PC-9 (cell line): ENCODE measurements at places on chromosomes 5 and 9. TPM values are rescaled to one million over a fixed set of nuclear protein-coding genes. Genes with fewer than 3 reads are reported as not detected.

CDC20B gene
- total RNA-seq = not detected in 2 replicates

RFESD gene
- 4.6 and 5.0 TPM in 2 replicates for total RNA-seq

OR13C5 gene
- total RNA-seq = not detected in 2 replicates

ZNF622 gene
- total RNA-seq = 54.4 and 73.5 TPM in 2 replicates

GAS1 gene
- not detected in 2 replicates for total RNA-seq

CMYA5 gene
- total RNA-seq = 0.81 and 0.88 TPM in 2 replicates

TAF11L10 gene
- total RNA-seq = not detected in 2 replicates

PCDHA12 gene
- total RNA-seq = not detected in 2 replicates

PCDHGB6 gene
- total RNA-seq = not detected in 2 replicates

MAMDC2 gene
- 1.7 and 2.7 TPM in 2 replicates for total RNA-seq

PCAT7 gene
- 3.8 and 3.9 TPM in 2 replicates for total RNA-seq

DNA sequence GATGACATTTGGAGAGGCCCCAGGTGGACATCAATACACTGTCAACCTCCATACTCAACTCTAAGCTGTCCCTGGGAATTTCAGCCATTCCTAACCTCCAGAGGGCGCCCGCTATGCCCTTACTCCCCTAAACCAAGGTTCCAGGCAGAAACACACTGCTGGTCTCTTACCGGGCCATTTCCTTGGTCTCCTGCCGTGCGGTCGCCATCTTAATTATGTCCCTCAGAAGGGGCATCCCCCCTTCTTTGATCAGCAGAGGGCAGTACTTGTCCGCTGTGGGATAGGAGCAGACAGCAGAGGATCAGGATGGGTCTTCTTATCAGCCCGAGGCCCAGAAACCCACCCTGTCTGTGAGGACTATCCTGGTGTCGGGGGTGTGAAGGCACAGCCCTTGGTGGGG is 9.3 kb upstream of the ZDHHC12 start:
- H3K4me1 ChIP-seq = no peaks in the 10 kb centered on the region
- H3K36me3 ChIP-seq = no peaks in the 10 kb centered on the region
- no peak overlapping the region for H3K4me3 ChIP-seq
- no peak overlapping the region for H3K27ac ChIP-seq
- H3K27me3 ChIP-seq = no peaks in the 10 kb centered on the region

- H3K27me3 ChIP-seq = no peaks in the 10 kb centered on the region
- H3K4me3 ChIP-seq = no peak overlapping the region
- no peak for DNase-seq
- no peak overlapping the region for H3K27ac ChIP-seq
- H3K36me3 ChIP-seq = no peaks in the 10 kb centered on the region
Observed at GRCh38 chr5:157115012-157115411, 6.2 kb upstream of the HAVCR2 start.

GRCh38 chr9:126217797-126218196 is 108.8 kb upstream of the MVB12B start:
- peaks cover 84% of the 10 kb centered on the region for H3K27me3 ChIP-seq
- H3K4me1 ChIP-seq = no peaks in the 10 kb centered on the region
- no peaks in the 10 kb centered on the region for H3K36me3 ChIP-seq
- H3K27ac ChIP-seq = no peak overlapping the region
- no peak for DNase-seq
- no peak overlapping the region for H3K4me3 ChIP-seq

GRCh38 chr9:12702160-12702758 is 9.1 kb downstream of the TYRP1 start:
- peak; percentile 50 for DNase-seq
- no peak overlapping the region for H3K4me3 ChIP-seq
- no peaks in the 10 kb centered on the region for H3K27me3 ChIP-seq
- no peak overlapping the region for H3K27ac ChIP-seq
- no peaks in the 10 kb centered on the region for H3K36me3 ChIP-seq

DNA sequence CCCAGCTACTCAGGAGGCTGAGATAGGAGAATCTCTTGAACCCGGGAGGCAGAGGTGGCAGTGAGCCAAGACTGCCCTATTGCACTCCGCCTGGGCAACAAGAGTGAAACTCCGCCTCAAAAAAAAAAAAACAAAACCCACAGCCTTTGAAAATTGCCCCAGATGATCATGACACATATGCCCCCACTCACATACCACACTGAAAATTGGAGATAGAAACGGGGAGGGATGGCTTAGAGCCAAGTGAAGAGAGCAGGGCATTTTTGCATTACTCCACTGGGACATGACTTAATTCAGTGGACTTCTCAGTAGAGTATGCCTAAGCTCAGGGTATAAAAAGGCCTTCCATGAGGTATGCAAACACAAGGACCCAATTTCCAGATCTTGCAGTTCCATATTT is 309.3 kb downstream of the BNC2 start:
- H3K4me1 ChIP-seq = no peaks in the 10 kb centered on the region
- H3K4me3 ChIP-seq = no peak overlapping the region
- DNase-seq = no peak
- H3K36me3 ChIP-seq = no peaks in the 10 kb centered on the region
- no peaks in the 10 kb centered on the region for H3K27me3 ChIP-seq

GRCh38 chr9:37030611-37030939 is 3.5 kb downstream of the PAX5 start:
- H3K4me3 ChIP-seq = no peak overlapping the region
- no peaks in the 10 kb centered on the region for H3K4me1 ChIP-seq
- H3K27ac ChIP-seq = no peak overlapping the region
- H3K36me3 ChIP-seq = no peaks in the 10 kb centered on the region
- H3K27me3 ChIP-seq = peaks cover 11% of the 10 kb centered on the region; the same call in 1 of the 2 replicates
- DNase-seq = no peak

DNA sequence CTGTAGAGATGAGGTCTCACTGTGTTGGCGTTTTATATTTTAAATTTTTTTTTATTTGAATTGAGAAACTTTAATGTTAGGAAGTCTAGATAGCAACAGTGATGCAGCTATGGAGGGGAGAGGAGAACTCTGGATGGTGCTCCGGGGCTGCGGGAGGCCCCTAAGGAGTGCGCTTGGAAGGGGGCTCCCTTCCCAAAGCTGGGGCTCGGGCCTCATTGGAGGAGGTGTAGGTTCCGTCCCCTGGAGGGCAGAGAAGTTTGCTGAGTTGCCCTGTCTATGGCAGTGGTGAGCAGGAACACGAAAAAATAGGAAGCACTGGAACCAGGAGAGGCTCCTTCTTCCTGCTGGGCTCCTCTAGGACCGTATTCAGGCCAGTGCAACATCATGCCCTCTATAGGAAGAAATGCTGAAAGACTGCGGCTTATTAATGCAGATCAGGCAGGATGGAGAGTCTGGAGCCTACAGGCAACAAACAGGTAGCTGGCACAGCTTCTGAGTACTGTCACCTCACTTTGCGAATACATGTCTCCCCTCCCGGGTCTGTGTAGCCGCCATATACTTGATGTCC is 16.1 kb downstream of the AHRR start:
- no peak for DNase-seq
- no peaks in the 10 kb centered on the region for H3K4me1 ChIP-seq
- H3K4me3 ChIP-seq = no peak overlapping the region
- no peaks in the 10 kb centered on the region for H3K36me3 ChIP-seq

GRCh38 chr5:137843676-137844299 is 23.9 kb upstream of the MYOT start:
- no peak overlapping the region for H3K4me3 ChIP-seq
- no peaks in the 10 kb centered on the region for H3K27me3 ChIP-seq
- H3K27ac ChIP-seq = no peak overlapping the region

DNA sequence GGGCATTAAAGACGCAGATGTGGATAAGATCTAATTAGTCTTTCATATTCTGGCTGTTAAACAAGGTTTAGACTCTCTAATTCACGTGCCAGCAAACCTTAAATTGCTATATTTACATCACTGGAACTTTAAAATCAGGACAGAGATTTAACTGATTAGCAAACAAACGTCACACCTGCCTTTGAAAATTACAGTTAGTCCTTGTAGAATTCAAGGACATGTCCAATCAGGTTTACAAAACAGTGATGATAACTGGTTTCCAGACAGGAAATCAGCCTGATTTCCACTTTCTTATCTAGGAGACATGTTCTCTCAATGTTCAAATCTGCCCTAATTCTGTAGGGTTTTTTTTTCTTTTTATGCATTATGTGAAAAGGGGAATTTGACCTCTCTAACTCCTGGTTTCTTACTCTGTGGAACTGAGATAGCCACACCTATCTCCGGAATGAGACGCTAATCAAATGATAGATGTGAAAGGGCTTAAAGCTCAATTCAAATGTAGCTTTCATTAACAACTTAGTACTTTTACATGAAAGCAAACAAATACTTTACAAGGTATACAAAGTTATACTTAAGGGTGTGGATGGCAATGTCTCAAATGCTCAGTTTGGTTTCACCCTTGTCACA is 26.5 kb downstream of the SPINK5 start:
- DNase-seq = no peak
- no peak overlapping the region for H3K4me3 ChIP-seq
- no peaks in the 10 kb centered on the region; the same call in 1 of the 2 replicates for H3K4me1 ChIP-seq
- no peaks in the 10 kb centered on the region for H3K36me3 ChIP-seq
- H3K27ac ChIP-seq = no peak overlapping the region

DNA sequence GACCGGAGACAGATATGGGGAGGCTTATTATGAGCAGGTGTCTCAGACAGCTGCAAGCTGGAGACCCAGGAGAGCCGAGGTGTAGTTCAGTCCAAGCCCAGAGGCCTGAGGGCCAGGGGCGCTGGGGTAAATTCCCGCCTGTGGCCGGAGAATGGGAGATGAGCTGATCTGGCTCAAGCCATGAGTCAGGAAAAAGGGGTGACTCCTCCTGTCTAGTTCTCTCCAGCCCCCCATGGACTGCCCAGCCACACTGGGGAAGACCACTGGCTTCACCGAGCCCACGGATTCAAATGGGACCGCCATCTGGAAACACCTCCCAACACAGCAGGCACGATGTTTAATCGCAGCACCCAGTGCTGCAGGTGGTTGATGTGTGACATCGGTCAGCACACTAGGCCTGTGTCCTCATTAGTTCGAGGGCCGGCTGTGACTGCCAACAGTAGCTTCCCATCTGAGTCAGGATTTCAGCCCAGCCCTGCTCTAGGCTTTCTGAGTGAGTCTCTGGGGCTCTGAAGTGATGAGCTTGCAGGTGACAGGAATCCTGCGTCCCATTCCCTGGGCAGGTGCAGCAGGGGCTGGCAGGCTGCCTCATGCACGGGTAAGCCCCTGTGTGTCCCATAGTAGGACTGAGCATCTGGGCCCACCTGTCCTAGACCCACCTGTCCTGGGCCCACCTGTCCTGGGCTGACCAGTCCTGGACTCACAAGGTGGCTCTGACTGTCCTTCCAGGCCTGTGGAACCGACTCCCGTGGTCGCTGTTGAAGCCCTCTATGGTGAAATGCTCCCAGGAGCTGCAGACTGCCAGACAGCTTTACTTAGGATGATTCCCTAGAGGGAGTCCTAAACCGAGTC is 49.7 kb downstream of the AHRR start:
- no peak overlapping the region for H3K27ac ChIP-seq
- H3K36me3 ChIP-seq = no peaks in the 10 kb centered on the region
- H3K4me3 ChIP-seq = no peak overlapping the region
- no peaks in the 10 kb centered on the region for H3K4me1 ChIP-seq
- no peaks in the 10 kb centered on the region for H3K27me3 ChIP-seq

GRCh38 chr9:110807956-110808598 is 139.5 kb downstream of the MUSK start:
- 0 out of 2 replicates have a peak, but pooled peaks cover 9% of the 10 kb centered on the region for H3K4me1 ChIP-seq
- 0 out of 2 replicates have a peak overlapping the region, but pooled peaks have one; percentile 1 for H3K27ac ChIP-seq
- H3K27me3 ChIP-seq = no peaks in the 10 kb centered on the region
- H3K36me3 ChIP-seq = no peaks in the 10 kb centered on the region

DNA sequence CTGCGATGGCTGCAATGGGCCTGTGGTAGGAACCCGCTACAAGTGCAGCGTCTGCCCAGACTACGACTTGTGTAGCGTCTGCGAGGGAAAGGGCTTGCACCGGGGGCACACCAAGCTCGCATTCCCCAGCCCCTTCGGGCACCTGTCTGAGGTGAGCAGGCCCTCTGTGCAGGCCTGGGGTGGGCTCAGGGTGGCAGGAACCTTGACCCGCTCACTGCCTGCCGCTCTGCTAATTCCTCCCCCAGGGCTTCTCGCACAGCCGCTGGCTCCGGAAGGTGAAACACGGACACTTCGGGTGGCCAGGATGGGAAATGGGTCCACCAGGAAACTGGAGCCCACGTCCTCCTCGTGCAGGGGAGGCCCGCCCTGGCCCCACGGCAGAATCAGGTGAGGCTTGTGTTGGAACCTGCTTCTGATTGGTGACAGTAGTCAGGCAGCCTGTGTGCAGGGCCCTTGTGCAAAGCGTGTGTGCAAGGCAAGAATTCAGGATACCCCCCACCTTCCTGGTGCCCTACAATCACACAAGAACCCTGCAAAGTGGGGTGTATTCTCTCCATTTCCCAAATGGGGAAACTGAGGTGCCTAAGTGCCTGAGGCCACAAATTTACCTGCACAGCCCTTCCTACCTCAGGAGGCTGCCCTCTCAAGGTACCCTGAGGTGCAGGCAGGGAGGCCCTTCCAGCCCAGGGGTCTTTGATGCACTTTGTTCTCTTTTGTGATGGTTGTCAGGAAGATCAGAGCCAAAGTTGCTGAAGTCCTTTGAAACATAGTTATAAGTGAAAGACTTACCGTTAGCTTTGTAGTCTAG is 3.4 kb downstream of the SQSTM1 start:
- no peak for DNase-seq
- peak overlapping the region; percentile 34; the same call in 1 of the 2 replicates for H3K4me3 ChIP-seq
- H3K27me3 ChIP-seq = no peaks in the 10 kb centered on the region

- H3K27me3 ChIP-seq = peaks cover 23% of the 10 kb centered on the region
- H3K27ac ChIP-seq = no peak overlapping the region
- no peaks in the 10 kb centered on the region for H3K4me1 ChIP-seq
- no peak overlapping the region for H3K4me3 ChIP-seq
Observed at GRCh38 chr9:123359546-123359945, 3.5 kb downstream of the CRB2 start.

DNA sequence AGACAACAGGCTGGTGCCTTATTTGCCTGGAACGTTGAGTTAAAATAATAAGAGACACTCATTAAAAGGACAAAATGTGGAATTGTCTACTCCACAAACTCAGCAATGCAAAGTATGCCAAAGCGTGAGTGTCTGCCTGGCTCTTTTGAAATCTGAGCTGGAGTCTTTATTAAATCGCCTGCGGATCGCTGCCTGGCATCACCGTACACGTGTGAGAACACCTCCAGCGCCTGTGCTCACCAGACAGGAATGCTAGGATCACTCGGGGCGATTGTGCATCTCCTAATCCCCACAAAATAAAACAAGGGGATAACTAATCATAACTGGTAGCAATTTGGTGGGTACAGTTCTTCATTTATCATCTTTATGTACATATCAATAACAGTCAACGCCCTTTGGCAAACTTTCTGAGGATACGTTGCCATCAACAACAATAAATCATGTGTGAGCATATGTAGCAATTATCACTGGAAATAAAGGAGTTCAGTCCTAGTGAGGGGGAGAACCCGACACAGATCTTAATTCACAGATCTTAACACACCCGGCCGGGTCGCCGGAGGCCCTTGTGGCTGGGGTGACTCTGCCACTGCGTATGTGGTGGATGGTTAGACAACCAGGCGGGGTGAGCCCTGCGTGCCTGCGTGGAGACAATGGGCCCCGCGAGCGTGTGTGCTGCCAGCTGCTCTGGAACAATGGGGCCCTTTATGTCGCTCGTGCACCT is 284.9 kb upstream of the IRX1 start:
- H3K27me3 ChIP-seq = peaks cover 59% of the 10 kb centered on the region
- H3K27ac ChIP-seq = no peak overlapping the region
- no peaks in the 10 kb centered on the region for H3K36me3 ChIP-seq
- 0 out of 2 replicates have a peak, but pooled peaks cover 4% of the 10 kb centered on the region for H3K4me1 ChIP-seq
